ENCODE measurements at places on chromosomes 11 and 22.

- no peak for ATAC-seq
Observed at GRCh38 chr22:40426594-40427333, 56.4 kb downstream of the SGSM3 start.

GRCh38 chr22:26057731-26058130 lies 111.5 kb upstream of the SEZ6L start:
- ATAC-seq = no peak

GRCh38 chr22:50146439-50147238 lies 23.9 kb upstream of the PANX2 start:
- ATAC-seq = peak; percentile 75

DNA sequence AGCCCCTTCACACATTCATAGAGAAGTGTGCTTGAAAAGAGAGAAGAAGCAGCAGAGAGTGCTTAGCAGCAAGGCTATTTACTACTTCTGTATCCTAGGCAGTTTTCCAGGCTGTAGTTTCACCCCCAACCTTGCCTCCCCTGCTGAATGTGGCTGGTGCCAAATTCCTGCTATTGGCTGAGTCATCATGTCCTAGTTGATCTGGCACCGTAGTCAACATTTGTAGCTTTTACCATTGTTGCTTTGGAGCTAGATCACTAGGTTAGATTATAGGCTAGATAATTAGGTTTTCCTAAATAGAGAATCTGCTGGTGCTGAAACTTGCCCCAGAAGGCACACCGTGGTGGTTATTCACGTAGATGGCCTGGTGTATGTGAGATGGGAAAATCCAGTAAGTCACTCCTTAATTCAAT lies 32.7 kb downstream of the ARHGAP42 start:
- peak; percentile 73 for ATAC-seq

GRCh38 chr11:68371171-68372041 lies 59.0 kb downstream of the LRP5 start:
- ATAC-seq = no peak

- peak; percentile 83 for ATAC-seq
Observed at GRCh38 chr11:123654566-123655081, at the start of gene SCN3B. Gene SCN3B (minus strand): TSS chr11:123654624. CDS start chr11:123653801, 823 bp downstream.

GRCh38 chr11:48093795-48094642 lies 113.7 kb downstream of the PTPRJ start:
- ATAC-seq = no peak

GRCh38 chr11:7918141-7918540 lies 12.9 kb downstream of the OR10A6 start:
- ATAC-seq = no peak

DNA sequence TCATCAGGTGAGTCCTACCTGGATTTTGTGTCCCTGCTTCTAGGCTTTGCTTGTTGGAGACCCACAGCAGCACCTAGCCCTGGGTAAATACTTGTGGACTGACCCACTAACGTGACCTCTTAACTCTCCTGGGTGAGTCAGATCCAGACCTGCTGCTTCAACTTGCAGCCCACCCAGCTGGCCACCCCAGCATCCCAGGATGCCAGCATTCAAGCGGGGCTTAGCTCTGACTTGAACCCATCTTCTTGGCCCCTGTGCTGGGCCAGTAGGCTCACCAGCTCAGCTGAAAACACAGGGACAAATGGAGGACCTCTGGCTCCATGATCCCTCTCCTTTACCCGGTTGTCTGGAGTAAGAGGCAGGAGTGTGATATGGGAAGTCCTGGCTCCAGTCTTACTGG lies 33.5 kb downstream of the PARVG start:
- no peak for ATAC-seq

DNA sequence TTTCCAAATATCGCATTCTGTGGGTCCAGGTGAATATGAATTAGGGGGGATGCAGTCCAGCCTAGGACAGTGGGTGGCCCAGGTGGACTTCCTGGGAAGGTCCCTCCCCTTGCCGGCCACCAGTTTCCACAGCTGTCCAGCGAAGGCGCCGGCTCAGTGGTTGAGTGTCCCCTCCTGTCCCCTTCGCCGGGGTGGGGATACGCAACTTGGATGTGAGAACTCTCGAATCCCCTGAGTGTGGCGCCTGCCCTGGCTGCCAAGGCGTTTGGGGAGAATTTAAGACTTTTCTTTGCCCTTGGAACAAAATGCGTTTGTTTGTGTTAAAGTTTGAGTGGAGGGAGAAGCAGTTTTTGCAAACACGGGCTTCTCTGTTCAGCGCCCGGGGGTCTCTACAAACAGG lies 123.7 kb downstream of the KCNQ1OT1 start:
- no peak for ATAC-seq

DNA sequence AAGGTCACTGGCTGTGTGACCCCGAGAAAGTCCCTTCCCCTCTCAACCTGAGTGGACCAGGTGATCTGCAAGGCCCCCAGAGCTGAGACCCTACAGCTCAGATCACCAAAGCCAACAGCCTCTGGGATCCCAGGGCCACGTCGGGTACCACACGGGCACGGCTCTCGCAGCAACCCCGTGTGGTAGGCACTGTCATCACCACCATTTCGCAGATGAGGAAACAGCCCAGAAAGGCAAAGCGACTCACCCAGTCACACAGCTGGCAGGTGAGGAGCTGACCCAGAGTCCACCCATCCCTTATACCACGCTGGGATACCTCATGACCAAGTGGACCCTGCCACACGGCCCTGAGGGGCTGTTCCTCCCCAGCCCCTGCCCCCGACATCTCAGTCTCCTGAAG lies 2.8 kb downstream of the ATP5MGL start:
- ATAC-seq = no peak

DNA sequence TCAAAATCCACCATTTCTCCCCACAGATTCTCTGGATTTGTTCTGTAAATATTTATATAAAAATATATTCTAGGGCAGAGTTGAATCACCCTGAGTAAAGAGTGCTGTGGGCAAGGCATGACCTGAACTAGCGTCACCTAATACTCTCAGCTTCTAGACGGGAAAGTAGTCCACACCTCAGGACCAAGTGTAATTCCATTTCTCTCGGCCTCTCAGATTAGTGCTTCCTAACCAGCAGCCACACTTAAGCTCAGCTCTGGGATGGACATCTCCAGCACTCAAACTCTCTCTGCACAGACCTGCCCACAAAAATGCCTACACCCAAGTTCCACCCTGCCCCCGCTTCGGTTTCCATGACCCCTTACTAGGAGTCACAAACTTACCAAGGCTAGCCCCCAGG lies 5.3 kb downstream of the SPTBN2 start:
- ATAC-seq = no peak

DNA sequence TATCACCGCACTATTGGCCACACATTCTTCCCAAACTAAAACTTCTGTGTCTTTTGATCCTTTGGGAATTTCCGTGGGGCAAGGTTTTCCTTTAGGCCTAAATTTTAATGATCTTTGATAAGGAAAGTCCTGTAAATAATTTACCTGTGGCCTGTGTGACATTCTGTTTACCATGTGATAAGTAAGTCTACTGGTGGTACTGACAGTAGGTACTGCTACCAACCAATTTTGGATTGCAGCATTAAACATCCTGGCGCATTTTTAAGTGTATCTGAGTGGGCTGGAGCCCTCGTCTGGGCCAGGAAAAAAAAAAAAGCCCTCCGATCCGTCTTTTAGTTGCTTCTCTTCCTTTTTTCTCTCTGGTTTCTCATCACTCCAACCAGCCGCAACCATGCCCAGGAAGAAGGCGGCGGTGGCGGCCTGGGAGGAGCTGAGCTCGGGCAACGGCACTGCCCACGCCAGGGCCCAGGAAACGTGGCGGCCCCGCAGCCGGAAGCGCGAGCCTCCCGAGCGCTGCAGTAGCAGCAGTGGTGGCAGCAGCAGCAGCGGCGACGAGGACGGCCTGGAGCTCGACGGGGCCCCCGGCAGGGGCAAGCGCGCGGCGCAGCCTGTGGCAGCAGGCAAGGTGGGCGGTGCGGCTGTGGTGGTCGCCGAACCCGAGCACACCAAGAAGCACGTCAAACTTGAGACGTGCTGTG lies 33.6 kb downstream of the ASRGL1 start:
- ATAC-seq = no peak

- ATAC-seq = peak; percentile 60
Observed at GRCh38 chr11:46537537-46538295, 56.1 kb downstream of the AMBRA1 start.

DNA sequence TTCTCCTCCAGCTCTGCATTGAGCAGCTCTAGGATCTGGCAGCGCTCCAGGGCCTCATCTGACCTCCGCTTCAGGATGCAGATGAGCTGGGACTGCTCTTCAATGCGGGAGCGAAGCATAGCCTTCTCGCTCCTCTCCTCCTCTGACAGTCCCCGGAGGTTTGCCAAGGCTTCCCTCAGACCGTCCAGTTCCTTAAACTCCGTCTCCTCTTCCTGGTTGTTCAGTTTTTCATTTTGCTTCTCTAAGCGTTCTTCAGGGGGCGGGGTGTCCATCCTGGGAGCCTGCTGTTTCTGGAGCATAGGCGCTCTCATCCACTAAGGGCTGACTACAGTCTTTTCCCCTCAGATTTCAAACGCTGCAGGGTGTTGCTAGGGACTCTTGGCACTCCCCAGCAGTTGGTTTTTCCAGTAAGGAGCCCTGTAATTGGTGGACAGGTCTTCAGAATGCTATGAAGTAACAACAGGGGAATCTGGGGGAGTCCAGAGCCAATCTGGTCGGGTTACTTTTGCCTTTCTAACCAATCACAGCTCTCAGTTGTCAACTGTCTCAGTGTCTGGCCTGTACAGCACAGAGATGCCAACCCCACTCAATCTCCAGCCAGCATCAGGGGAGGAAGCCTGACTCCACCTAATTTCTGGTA lies at the start of gene CCDC89:
TSS of gene CCDC89 (minus strand) at position 376 of the 640 bp plus-strand sequence. CDS start at position 311, 65 bp downstream.
- peak; percentile 98 for ATAC-seq

DNA sequence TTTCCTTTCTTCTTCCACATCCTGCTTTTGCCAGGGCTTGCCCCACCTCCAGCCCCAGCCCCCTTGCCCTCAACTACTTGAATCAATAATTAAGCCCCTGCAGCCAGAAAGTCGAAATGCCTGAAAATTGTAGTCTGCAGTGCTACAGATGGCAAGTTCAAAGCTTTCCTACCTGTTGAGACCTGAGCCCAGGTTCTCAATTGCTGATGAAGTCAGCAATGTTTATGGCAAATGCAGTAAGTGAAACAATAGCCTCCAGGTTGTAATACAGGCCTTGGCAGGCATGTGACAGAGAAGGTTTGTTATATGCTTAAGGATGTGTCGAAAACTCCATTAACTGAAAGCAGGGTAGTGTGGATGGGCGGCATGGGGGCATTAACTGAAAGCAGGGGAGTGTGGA lies 181.1 kb upstream of the SESN3 start:
- ATAC-seq = no peak

GRCh38 chr22:48167238-48167637 lies 1404.8 kb downstream of the TBC1D22A start:
- ATAC-seq = no peak

DNA sequence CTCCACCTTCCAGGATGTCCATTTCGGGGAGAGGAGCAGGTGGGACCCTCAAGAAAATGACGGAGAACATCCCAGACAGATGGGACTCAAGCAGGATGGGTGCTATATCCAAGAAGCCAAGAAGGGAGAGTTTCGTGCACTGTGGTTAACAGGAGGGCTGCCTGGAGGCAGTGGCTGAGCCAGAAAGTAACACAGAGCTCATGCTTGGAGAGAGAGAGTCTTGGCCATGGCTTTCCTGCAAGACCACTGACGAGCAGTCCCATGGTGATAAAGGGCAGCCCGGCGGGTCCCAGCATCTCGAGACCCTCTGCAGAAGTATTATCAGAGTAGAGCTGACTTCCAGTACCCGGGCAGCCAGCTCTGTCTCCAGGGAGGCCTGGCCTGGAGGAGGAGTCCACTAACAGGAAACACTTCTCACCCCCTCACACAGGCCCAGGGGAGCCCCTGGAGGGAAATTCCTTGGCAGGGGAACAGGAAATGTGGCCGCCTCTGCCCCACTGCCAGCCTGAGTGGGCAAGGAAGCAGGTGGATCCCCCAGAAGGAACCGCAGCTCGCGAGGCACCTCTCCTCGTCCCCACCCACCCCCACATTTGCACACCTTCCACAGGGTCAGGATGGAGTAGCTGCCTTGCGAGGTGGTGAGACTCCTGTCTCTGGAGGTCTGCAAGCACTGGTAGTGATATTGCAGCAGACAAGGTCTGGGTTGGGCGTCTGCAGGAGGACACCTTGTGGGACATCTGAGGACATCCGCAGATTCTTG lies 32.2 kb downstream of the CYTH4 start:
- no peak for ATAC-seq

- no peak for ATAC-seq
Observed at GRCh38 chr22:48393885-48394284, 1433.8 kb downstream of the BRD1 start.

GRCh38 chr22:46219636-46220035 lies 30.5 kb downstream of the CDPF1 start:
- no peak for ATAC-seq

- no peak for ATAC-seq
Observed at GRCh38 chr11:16876053-16876752, 137.8 kb downstream of the C11orf58 start.

GRCh38 chr22:23395530-23396361 lies 184.3 kb downstream of the IGLL1 start:
- ATAC-seq = no peak

- ATAC-seq = no peak
Observed at GRCh38 chr11:120305286-120305685, 19.8 kb upstream of the TLCD5 start.

GRCh38 chr11:11381471-11382105 lies 28.5 kb upstream of the CSNK2A3 start:
- no peak for ATAC-seq

- ATAC-seq = no peak
Observed at GRCh38 chr11:14423633-14424032, 64.7 kb upstream of the RRAS2 start.

DNA sequence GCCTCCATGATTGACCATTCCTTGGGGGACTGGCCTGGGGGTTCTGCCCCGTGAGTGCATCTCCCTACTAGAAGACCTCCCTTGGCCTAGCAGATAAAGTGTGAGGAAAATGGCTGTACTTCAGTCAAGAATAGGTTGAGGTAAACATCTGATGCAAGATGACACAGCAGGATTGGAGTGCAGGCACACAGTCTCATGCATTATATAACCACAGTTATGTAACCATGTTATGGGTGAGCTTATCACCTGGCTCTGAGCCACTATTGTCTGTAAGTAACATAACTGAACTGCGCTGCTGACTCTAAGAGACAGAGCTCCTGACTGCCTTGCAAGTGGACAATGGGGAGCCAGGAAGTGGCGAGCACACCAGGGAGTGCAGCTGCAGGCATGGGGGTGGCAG lies 378.7 kb upstream of the ANO5 start:
- ATAC-seq = no peak

GRCh38 chr11:69572233-69572860 lies 68.6 kb upstream of the CCND1 start:
- no peak for ATAC-seq

- no peak for ATAC-seq
Observed at GRCh38 chr11:106925245-106925644, 93.0 kb downstream of the GUCY1A2 start.

GRCh38 chr11:31783252-31783651 lies 27.9 kb downstream of the PAX6 start:
- no peak for ATAC-seq

DNA sequence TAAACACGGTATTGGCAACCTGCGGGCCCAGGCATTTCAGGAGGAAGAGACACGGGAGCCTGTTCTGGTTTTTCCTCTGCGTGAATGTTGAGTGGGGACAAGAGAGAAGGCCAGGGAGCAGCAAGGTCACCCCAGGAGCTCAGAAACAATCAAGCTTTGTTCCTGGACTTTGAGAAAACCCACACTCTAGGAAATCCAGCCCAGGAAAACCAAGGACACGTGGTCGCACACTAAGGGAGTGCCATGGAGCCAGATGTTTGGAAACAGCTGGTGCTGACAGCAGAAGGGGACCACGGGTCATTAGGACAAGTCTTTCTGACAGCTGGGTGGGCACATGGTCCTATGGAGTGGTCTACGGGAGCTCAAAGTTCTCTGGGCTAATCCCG lies 44.1 kb downstream of the MYH9 start:
- peak; percentile 5 for ATAC-seq

GRCh38 chr22:43326331-43327156 lies 16.6 kb downstream of the SCUBE1 start:
- ATAC-seq = no peak
